ENCODE measurements at places on chromosomes 5 and 9. TPM values are rescaled to one million over a fixed set of nuclear protein-coding genes. Genes with fewer than 3 reads are reported as not detected.
A peak's percentile ranks its signal among the peaks of the same experiment; 100 is the strongest.

- DNase-seq, result peak; percentile 85
Measured at GRCh38 chr9:85155352-85155751, 485.8 kb downstream of the NTRK2 start.

GRCh38 chr5:14204011-14204670 is 61.0 kb downstream of the TRIO start:
- DNase-seq, result no peak

GRCh38 chr5:108028412-108028811 is 353.5 kb downstream of the FBXL17 start:
- DNase-seq, result no peak

DNA sequence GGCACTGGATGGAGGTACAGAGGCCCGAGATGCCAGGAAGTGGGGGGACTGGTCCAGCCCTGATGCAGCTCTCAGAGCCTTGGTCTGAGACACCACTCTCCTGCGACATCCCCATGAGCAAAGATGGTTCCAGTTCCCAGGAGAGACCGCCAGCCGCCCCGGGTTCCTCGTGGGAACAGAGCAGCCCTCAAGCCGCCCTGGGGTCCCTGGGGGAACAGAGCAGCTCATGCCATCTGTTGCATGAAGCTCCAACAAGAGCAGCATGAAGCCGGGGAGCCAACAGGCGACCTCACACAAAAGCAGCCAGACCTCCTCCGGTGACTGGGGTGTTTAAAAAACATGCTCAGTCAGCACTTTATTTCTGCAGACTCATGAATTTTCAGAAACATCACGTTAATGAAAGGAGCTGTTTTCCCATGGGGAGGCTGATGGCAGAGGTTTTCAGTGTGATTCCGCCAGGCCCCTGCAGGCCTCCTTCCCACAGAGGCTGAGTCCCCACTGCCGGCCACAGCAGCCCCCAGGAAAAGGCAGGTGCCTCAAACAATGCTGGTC is 6.2 kb downstream of the SLC6A18 start:
- DNase-seq, result no peak

DNA sequence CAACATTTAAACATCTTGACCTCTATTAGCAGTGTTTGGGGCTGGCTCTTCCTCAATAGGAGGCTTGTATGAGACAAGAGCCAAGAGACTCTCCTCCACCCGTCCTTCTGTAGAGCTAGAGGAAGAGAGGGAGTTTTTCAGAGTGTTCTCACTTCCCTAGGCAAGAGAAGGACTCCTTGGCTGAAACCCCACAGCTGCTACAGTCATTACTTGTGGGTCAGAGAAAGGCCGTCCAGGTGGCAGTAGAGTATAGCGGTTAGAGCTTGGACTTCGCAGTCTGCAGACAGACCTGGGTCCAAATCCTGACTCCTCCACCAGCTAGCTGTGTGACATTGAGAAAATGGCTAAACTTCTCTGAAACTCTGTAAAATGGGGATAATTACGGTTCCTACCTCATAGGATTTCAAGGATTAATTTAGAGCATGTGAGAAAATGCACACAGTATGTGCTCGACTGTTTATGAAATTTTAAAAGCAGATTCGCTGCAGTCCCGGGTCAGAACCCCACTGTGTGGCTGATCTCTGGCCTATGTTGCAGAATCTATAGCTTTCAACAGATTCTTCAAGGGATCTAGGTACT is 80.8 kb upstream of the ARAP3 start:
- no peak for DNase-seq

DNA sequence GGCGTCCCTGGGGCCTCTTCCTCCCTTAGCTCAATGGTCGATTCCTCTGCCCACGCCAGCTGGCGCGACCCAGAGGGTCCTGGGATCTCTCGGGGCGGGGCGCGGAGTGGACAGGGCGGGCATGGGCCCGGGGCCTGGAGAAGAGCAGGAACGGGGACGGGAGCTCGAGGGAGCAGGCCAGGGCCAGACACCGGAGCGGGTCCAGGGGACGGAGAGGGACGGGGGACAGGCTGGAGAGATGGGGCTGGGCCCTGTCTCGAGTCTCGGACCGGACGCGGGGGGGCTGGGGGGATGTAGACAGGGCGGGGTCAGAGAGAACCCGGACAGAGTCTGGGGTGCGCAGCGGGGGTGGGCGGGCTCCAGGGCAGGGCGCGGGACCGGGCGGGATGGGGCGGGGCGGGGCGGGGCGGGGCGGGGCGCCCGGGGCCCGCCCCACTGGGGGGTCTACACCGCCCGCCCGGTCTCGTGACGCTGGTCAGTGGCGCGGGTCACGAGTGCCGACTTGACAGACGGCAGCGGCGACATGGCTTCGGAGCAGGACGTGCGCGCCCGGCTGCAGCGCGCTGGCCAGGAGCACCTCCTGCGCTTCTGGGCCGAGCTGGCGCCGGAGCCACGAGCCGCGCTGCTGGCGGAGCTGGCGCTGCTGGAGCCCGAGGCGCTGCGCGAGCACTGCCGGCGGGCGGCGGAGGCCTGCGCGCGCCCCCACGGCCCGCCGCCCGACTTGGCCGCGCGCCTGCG is at the start of gene UAP1L1:
TSS of gene UAP1L1 (plus strand) at position 508 of the 738 bp plus-strand sequence. CDS start at position 524, 16 bp downstream.
- DNase-seq, result peak; percentile 38

DNA sequence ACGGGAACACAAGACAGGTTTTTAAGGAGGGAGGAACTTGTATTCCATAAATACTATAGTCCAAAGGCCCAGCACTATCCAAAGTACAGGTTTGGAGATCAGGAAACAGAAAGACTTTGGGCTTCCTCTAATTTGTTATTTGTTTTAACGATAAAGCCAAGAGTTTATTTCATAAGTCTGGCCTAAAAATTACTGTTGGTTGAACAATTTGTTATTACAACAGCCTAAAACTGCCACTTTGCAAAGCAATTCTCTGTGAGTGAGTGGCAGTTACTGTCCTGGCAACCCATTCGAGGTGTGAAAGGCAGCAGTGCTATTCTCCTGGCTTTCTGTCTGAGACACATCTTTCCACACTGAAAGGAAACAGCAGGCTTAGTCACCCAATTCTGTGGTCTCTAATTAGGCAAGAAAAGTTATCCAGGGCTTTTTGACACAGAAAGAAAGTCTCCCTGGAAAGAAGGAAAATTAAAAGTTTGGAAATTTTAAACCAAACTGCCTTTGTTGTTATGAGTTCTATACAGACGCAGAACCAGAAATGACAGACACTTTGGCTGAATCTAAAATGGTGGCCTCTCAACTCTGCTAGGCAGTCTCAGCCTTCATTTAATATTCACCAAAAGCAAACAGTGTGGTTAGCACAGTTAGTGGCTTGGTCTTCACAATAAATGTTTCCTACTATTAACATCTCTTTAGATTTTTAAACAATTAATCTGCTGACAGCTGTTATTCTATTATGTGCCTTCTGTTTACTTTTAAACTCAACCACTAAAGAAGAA is 33.9 kb downstream of the PSMB7 start:
- no peak for DNase-seq

- DNase-seq, result no peak
Measured at GRCh38 chr5:10227379-10227778, 22.3 kb downstream of the ATPSCKMT start.

DNA sequence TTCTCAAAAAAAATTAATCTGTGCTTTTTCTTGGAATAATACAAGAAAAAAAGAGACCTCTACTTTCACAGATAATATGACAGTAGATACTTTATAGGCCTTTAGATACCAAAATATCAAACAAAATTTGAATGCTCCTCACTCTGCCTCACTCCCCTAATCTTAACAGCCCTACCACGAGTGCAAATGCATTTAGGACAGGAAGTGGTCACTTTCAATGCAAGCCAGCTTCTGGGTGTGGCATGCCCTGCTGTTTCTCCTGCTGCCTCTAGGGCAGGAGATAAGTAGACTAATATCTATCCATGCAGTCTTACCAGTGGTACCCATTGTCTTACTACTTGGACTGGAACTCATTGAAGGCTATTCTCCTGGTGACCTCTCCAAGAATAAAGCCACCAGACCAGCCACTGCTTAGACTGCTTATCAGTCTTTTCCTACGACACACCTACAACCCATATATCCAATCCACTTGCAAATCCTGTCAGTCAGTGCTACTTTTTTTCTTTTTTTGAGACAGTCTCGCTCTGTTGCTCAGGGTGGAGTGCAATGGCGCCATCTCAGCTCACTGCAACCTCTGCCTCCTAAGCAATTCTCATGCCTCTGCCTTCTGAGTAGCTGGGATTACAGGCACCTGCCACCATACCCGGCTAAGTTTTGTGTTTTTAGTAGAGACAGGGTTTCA is 23.0 kb downstream of the FRRS1L start:
- DNase-seq, result no peak

- DNase-seq, result peak; percentile 74
Measured at GRCh38 chr5:36875051-36875789, 1.3 kb upstream of the NIPBL start.

- no peak for DNase-seq
Measured at GRCh38 chr5:159214486-159215271, 5.3 kb upstream of the RNF145 start.

GRCh38 chr5:113489299-113489698 is 1.0 kb upstream of the MCC start:
- DNase-seq, result peak; percentile 19

The PROB1 gene
- 30.6 TPM for total RNA-seq

The UBE2QL1 gene
- 2.3 TPM for total RNA-seq

The KLHL9 gene
- 40.7 TPM for total RNA-seq

The CER1 gene
- not detected for total RNA-seq

The CTSV gene
- 2.9 TPM for total RNA-seq

All from tongue (tissue), 3 donors.